Activated CD4-positive, alpha-beta T cell treated with anti-CD3 and anti-CD28 coated beads for 1 hour (primary cell): ENCODE measurements at places on chromosomes 5 and 9.

GRCh38 chr9:2217540-2217939, 202.4 kb downstream of the SMARCA2 start:
- no peak for DNase-seq

DNA sequence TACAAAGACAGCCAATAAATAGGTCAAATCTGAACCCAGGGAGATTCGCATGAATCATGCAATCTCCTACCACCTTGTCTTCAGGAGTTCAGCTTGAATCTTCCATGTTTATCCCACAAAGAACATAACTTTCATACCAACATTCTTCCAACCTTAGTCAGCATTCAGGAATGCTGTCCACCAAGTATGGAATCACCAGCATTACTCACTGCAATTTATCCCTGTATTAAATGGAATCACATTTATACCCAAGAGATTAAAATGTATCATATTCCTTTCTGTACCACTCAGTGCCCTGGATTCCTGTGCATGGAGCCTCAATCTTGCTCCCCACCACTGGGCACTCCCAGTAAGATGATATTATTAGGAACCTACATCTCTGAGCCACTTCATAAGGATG, 162.6 kb downstream of the GLIS3 start:
- no peak for DNase-seq

DNA sequence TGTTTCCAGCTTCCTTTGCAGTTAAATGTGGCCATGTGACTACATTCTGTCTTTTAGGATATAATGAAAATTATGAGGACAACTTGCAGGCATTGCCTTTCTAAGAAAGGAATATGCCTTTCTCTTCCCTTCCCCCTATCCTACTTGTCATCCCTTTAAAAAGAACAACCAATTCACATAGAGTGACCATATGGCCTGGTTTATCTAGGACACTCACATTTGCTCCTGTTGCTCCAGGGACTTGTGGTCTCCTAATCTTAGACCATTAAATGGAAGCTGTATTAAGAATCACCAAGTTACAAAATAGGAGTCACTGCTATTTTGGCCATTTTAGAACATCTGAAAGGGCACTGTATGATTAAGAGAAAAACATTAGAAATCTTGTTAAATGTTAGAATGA, 520.3 kb downstream of the DTWD2 start:
- DNase-seq = no peak

- no peak for DNase-seq
Observed at GRCh38 chr5:5063533-5063953, 76.6 kb upstream of the ADAMTS16 start.

- DNase-seq = no peak
Observed at GRCh38 chr5:60274747-60275146, 381.2 kb upstream of the PDE4D start.

DNA sequence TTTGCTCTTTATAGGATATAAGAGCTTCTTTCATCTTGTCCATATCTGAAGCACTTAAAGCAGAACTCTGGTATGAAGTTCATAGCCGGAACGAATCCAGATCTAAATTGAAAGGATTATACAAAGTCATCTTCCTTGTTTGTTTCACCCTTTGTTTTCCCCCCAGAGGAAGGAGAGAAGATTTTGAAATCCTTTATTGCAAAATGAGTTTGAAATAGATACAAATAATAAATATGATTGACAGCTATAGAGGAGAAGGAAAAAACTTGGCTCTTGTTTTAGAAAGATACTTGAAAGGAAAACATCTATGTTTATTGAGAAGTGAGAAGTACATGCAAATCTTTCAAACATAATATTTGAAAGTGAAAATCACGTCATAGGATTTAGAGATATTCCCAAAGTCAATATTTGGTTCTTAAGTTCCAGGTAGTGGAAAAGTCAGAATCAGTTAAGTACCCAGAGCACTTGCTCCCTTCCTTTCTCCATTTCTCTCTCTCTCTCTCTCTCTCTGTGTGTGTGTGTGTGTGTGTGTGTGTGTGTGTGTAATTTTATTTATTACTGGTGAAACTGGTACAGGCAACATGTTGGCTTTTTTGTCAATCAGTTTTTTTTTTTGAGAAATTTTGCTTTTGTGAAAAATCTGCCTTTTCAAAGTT, 27.2 kb downstream of the PAM start:
- DNase-seq = no peak
